NCI-H510A (cell line): ENCODE measurements at places on chromosomes 1 and 21.
A peak's percentile ranks its signal among the peaks of the same experiment; 100 is the strongest.

DNA sequence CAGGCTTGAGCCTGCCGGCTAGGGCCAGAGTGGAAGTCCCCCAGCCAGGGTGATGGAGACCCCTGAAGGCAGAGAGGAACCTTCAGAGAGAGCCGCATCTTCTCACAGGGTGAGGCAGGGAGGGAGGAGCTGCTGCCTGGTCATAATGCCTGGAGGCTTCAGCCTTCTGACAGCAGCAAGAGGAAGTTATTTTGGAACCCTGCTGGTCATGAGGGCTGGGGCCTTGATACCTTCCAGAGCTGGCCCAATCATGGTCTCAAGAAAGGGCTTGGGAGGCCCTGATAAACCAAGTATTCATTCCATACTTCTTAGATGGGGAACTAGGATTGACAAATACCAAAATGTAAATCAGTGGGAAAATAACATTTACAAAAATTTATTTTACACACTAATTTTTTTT lies 26.6 kb upstream of the MPZL1 start:
- no peak for DNase-seq

DNA sequence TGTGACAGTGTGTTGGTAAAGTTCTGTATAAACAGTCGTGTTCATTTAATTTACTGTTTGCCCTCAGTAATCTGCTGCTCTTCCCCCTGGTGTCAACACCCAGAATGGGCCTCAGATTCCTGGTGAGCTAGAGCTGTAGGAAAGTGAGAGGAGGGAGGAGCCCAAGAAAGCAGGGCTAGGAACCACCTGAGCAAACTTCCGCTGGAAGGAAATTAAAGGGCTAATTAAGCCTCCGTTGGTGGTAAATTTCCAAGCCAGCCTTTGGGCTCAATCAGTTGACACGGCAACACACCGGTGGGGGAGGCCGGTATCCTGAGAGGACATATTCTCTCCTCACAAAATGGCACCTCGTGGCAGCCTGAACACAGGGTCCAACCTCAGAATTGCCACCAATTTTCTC lies 32.9 kb downstream of the RAB3B start:
- DNase-seq: peak; percentile 58

DNA sequence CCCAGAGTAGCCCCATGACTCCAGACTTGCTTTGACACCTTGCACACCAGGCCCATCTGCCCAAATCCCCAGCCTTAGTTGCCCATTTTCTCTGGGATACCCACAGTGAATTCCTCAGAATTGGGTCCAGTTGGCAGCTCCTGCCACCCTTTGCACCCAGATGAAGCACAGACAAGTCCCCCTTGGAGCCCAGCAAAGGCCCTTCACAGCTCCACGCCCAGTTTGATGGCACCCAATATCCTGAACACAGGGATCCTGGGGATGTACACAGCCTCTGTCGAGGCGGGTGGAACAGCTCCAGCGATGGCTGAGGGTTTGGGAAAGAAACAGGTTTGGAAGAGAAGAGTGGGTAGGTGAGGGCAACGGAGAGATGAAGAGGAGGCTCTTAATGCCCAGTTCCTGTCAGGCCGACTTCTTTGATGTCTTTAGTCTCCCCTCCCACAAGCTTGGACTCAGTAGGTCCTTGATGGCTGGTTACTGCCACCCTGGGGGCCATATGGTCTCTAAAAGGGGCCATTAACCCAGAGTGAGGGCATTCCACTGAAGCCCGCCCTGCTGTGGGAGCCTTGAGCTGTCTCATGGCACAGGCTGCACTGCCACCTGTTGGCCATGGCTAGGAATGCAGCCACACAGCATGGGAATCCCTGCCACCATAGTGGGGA lies 21.7 kb downstream of the TMEM53 start:
- DNase-seq: no peak

- DNase-seq: peak; percentile 74
Measured at GRCh38 chr21:33069994-33070743, at the start of gene OLIG1. OLIG1 (plus strand) TSS chr21:33070141; CDS start chr21:33070247, 106 bp downstream.

GRCh38 chr1:20987831-20988825 lies 188.6 kb downstream of the EIF4G3 start:
- DNase-seq: no peak

- peak; percentile 49 for DNase-seq
Measured at GRCh38 chr1:183103147-183103546, 79.9 kb downstream of the LAMC1 start.

DNA sequence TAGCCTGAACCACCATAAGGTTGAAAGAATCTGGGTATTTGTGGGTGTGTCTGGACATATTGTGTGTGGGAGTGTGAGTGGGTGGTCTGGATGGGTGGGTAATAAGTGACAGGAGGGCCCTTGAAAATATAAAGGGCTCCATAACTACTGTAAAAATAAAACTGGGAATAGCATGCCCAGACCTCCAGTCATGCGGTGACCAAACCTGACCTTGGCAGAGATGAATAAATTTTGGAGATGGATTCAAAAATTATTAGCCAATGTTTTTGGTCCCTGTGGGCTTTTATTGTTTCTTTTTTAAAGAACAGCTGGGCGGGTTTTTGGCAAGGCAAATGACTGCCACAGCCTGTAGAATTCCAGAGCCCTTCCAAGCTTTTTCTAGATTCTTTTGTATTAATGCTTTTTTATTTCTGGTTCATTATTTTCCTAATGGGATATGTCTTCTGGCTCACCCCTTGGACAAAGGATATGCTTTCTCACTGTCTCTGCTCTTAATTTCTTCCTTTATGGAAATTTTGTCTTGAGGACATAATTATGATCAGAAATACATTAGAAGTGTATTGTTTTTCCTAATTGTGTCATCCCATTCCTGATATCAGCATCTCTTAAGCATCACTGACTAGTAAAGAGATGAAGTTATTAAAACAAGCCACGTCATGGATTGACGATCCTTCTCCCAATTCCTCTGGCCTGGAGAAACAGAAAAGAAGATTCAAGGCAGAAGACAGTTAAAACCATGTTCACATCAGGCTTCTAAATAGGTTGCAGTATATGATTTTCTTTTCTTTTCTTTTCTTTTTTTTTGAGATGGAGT lies 69.5 kb downstream of the NTMT2 start:
- DNase-seq: no peak

- peak; percentile 23 for DNase-seq
Measured at GRCh38 chr1:160830321-160831153, 32.1 kb downstream of the CD244 start.

- no peak for DNase-seq
Measured at GRCh38 chr1:101506541-101507164, 269.8 kb downstream of the S1PR1 start.

GRCh38 chr1:14426854-14427253 lies 171.6 kb upstream of the KAZN start:
- DNase-seq: no peak

DNA sequence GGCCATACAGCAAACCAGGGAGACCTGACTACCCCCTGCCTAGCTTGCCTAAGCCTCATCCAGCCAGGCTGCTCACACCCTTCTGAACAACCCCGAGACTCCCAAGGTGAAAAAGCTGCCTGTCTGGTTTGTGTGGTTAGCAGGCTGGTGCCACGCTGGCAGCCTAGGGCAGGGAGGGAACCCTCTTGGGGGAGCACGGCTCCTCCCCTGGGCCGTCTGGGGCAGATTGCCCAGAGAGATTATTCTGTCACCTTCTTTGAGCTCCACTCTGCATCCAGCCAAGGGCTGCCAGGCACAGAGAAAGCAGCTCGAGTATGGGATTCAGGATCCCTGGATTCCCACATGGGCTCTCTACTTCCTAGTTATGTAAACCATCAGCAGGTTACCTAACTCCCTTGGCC lies 27.5 kb upstream of the TCEA3 start:
- DNase-seq: peak; percentile 70

- DNase-seq: no peak
Measured at GRCh38 chr1:119987112-119987511, 82.3 kb downstream of the NOTCH2 start.

DNA sequence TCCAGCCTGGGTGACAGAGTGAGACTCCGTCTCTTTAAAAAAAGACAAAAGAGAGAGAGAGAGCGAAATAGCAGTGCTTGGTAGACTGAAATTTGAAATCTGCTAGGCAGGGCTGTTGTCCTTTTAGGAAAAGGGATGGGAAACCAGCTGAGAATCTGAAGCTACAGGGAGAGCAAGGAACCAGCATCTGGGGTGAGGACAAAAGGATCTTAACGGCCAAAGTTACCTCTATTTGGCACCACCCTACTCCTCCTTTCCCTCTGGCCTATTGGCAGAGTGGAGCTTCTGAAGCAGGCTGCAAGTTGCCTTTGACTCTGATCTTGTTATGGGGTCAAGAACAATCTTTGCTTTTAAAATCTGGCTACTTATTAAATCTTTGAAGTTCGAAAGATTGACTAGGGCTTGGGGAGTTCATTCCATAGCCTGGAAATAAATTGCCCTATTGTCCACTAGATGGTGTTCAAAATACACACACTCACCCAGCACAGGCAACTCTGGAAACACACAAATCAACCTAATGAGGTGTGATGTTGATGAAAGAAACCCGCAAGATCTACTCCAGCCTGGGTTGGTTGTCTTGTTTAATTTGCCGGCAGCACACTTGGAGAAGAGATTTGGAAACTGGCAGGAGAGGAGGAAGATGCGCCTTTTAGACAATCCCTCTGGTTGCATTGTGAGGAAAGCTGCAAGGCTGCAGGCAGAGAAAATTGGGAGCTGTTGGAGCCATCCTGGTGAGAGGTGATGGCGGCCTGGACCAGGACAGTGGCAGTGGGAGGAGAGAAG lies 16.5 kb upstream of the PARP1 start:
- peak; percentile 45 for DNase-seq

DNA sequence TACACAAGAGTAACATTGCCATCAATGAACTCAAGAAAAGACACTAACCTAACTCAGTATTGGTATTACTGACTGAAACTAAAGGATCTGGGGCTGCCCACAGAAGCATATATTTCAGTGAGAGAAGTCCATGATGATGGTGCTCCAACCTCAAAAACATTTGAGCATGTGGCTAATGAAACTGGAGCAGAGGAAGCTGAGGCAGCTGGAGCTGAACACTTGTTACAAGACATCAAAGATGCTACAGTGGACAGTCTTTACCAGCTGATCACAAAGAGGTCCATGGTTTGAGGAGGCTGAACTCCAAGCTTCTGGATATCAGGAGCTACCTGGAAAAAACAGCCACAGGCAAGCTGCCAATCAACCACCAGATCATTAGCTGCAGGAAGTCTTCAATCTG lies 42.2 kb upstream of the TTC39A start:
- DNase-seq: no peak
